ENCODE measurements at places on chromosomes 4 and X. TPM values are rescaled to one million over a fixed set of nuclear protein-coding genes. Genes with fewer than 3 reads are reported as not detected.

- no peak overlapping the region for H3K4me3 ChIP-seq
- DNase-seq: no peak
- H3K27me3 ChIP-seq: peaks cover 2% of the 10 kb centered on the region
- no peak overlapping the region for H3K27ac ChIP-seq
- no peaks in the 10 kb centered on the region for H3K36me3 ChIP-seq
Observed at GRCh38 chr4:7120341-7120740, 52.5 kb upstream of the GRPEL1 start.

DNA sequence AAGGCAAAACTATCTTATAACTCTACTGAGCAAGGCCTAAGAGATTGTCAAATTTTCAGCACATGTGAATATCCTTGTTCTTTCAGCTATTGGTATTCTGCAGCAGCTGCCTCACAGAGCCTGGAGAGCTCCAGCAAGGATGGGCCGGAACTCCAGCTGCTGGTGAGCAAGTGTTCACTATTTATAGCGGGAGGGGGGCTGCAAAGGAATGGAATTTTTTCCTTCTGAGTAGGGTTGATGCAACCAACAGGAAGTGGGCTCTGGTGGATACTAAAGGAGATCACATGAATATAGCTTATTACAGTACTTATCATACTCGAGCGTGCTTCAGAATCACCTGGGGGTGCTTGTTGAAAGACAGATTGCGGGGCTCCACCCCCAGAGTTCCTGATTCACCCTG is 20.2 kb upstream of the SETD7 start:
- peaks cover 3% of the 10 kb centered on the region for H3K27me3 ChIP-seq
- no peaks in the 10 kb centered on the region for H3K4me1 ChIP-seq
- no peak for DNase-seq
- H3K27ac ChIP-seq: no peak overlapping the region
- no peak overlapping the region for H3K4me3 ChIP-seq

PPP4R3C gene
- total RNA-seq: not detected

DNA sequence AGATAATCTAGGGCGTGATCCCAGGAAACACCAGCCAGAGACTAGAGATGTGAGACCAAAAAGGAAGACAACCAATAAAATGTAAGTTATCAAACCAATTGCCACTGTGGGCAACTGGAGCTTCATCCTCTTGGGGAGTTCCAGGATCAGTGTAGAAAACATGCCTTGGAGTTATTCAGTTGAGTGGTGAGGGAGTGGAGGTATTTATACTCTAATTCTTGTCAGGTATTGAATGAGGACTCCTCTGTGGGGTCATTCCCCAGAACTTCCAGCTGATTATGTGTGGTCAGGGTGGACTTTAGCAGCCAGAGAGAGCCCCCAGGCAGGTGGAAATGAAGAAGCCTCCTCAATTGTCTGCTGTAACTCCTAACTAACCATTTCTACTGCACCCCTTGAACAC is 144.0 kb upstream of the PRPS2 start:
- H3K36me3 ChIP-seq: no peaks in the 10 kb centered on the region
- DNase-seq: no peak
- no peak overlapping the region for H3K4me3 ChIP-seq
- H3K27me3 ChIP-seq: peaks cover 8% of the 10 kb centered on the region

GRCh38 chrX:141934059-141934641 is 30.5 kb downstream of the MAGEC1 start:
- H3K27ac ChIP-seq: no peak overlapping the region
- no peaks in the 10 kb centered on the region for H3K36me3 ChIP-seq
- DNase-seq: no peak
- no peaks in the 10 kb centered on the region for H3K4me1 ChIP-seq

DNA sequence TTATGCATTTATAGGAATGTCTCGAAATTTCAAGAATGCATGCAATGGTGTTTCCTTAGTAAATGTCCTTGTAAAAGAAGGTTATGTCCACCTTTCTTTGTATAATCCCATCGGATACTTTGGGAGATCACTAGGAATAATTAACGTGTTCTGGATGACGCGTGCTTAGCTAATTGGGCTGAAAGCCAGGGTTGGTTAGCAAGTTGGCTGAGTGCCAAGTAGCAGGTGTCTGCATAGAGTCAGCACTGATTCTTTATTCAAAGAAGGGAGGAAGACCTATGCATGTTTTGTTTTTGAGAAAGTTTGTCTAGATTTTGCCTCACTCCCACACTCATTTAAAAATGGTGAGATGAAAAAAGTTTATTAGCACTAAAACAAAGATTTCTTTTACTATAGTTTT is 144.6 kb downstream of the SOX3 start:
- no peak for DNase-seq
- no peaks in the 10 kb centered on the region for H3K27me3 ChIP-seq
- H3K4me1 ChIP-seq: no peaks in the 10 kb centered on the region
- H3K4me3 ChIP-seq: no peak overlapping the region

DNA sequence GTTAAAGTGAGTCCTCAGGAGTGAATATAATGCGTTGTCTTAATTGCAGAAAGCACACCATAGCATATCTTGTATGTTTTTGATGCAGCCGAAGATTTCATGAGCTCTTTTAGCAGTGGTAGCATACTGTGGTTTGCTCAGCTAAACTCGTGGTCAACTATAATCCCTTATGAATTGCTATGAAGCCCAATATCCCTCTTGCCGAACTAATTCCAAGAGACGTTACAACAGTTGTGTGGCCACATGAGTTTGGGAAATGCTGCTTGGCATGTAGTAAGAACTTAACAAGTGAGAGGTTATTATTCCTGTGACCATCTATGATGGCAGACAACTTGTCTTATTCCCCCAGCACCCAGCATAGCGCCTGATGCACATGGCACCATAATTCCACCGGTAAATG is 30.7 kb downstream of the SYAP1 start:
- H3K4me1 ChIP-seq: no peaks in the 10 kb centered on the region
- no peak overlapping the region for H3K27ac ChIP-seq
- DNase-seq: no peak
- peaks cover 16% of the 10 kb centered on the region for H3K36me3 ChIP-seq
- no peaks in the 10 kb centered on the region for H3K27me3 ChIP-seq
- H3K4me3 ChIP-seq: no peak overlapping the region

DNA sequence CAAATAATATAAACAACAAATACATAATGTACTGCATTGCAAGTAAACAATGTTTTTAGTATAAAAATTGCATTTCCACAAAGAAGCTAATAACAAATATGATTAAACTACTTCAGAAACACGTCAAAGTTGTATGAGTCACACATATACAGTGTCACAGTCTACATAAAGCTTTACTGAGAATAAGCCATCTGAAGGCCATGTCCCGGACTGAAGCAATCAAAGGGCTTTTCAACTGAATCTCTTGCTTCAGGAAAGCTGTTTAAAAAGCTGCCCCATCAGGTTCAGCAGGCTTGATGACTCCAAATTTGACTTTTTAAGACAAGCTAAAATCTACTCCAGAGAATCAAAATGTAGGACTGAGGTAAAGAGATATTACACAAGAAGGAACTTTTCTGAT is 1476.8 kb downstream of the ADGRL3 start:
- H3K4me1 ChIP-seq: no peaks in the 10 kb centered on the region
- no peaks in the 10 kb centered on the region for H3K36me3 ChIP-seq
- DNase-seq: no peak
- no peak overlapping the region for H3K4me3 ChIP-seq

SUV39H1 gene
- total RNA-seq: 33.4 TPM

REELD1 gene
- 0.08 TPM for total RNA-seq

DNA sequence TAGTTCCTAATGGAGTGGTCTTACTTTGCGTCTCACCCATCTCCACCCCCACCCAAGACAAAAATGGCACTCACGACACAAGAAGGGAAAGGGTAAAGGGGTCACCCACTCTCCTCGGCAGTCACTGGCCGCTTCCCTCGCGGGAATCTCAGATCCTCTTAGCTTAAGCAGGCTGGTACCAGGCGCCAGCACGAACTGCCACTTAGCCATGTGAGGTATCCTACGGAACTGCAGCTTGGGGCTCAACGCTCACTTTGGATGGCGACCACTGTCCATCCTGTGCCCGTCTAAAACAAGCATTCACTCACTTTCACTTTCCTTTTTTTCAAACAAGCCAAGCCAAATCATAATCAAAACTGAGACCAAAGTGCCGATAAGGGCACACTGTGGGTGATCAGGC is 14.6 kb upstream of the MAGIX start:
- H3K36me3 ChIP-seq: no peaks in the 10 kb centered on the region
- no peaks in the 10 kb centered on the region for H3K4me1 ChIP-seq
- no peak overlapping the region for H3K27ac ChIP-seq
- no peaks in the 10 kb centered on the region for H3K27me3 ChIP-seq
- no peak overlapping the region for H3K4me3 ChIP-seq

GRCh38 chrX:48904626-48905025 is 6.8 kb downstream of the SLC35A2 start:
- DNase-seq: no peak
- no peak overlapping the region for H3K4me3 ChIP-seq
- no peaks in the 10 kb centered on the region for H3K4me1 ChIP-seq
- no peaks in the 10 kb centered on the region for H3K27me3 ChIP-seq
- peaks cover 15% of the 10 kb centered on the region for H3K36me3 ChIP-seq

- H3K4me3 ChIP-seq: no peak overlapping the region
- peaks cover 2% of the 10 kb centered on the region for H3K36me3 ChIP-seq
- no peaks in the 10 kb centered on the region for H3K27me3 ChIP-seq
- H3K27ac ChIP-seq: no peak overlapping the region
Observed at GRCh38 chr4:2341261-2341841, 77.1 kb downstream of the ZFYVE28 start.

DNA sequence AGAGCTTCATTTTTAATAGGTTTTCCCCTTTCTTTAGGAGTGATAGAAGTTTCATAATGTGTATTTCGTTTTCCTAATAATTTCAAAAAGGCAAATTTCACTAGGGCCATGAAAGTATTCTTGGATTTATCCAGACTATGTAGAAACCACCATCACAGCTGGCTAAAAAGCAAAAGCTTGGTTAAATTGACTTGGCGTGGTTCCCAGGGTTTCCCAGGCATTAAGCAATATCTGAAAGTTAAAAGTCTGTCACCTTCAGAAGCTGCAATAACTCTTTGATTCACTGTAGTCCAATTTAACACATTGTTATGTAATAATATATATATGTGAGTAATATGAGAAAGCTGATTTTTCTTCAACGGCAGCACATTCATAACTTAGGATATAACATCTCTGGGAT is 38.3 kb downstream of the NDNF start:
- H3K4me1 ChIP-seq: no peaks in the 10 kb centered on the region
- no peak overlapping the region for H3K4me3 ChIP-seq
- peaks cover 11% of the 10 kb centered on the region for H3K27me3 ChIP-seq
- H3K36me3 ChIP-seq: no peaks in the 10 kb centered on the region

IGFBP7 gene
- 0.27 TPM for total RNA-seq

- peaks cover 1% of the 10 kb centered on the region for H3K4me1 ChIP-seq
- no peak for DNase-seq
- no peaks in the 10 kb centered on the region for H3K27me3 ChIP-seq
- no peak overlapping the region for H3K4me3 ChIP-seq
- no peaks in the 10 kb centered on the region for H3K36me3 ChIP-seq
Observed at GRCh38 chr4:8731364-8731763, 138.8 kb downstream of the CPZ start.

DNA sequence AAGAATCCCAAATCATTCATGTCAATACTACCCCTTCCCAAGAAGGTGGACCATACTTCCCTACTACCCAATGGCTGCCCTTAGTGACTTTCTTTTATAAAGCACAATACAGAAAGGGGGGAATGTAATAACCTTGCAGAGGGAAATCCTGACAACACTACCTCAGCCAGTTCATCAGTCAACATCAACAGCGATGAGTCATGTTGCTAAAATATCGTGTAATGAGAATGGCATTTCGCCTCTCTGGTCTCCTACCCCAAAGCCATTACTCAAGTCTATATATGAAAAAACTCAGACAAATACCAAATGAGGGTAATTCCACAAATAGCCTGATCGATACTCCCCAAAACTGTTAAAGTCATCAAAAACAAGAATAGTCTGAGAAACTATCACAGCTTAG is 3.3 kb upstream of the MAGEA8 start:
- H3K27me3 ChIP-seq: peaks cover 14% of the 10 kb centered on the region
- no peak overlapping the region for H3K4me3 ChIP-seq
- H3K27ac ChIP-seq: no peak overlapping the region
- peaks cover 7% of the 10 kb centered on the region for H3K4me1 ChIP-seq

DNA sequence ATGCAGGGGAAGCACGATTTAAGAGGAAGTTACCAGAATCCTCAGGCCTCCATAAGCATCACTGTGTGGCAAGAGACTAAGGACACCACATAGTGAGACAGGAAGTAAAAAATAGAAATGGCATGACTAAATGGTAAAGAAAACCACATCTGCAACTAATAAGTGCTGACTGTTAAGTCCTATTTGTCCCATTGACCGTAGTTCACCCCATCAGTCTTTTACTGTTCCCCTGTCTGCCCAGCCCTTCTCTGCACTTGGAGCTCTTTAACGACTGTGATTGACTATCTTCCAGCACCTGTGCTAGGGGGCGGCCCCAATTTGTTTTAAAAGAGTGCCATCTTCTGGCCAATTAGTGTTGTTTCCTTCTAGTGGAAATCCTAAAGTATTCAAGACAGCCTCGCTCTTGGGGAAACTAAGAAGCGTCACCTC is 94.2 kb downstream of the MAOA start:
- H3K4me3 ChIP-seq: no peak overlapping the region
- no peak overlapping the region for H3K27ac ChIP-seq
- no peaks in the 10 kb centered on the region for H3K27me3 ChIP-seq
- peaks cover 9% of the 10 kb centered on the region for H3K4me1 ChIP-seq
- DNase-seq: peak; percentile 37
- H3K36me3 ChIP-seq: no peaks in the 10 kb centered on the region

- no peaks in the 10 kb centered on the region for H3K27me3 ChIP-seq
- no peaks in the 10 kb centered on the region for H3K36me3 ChIP-seq
- peaks cover 13% of the 10 kb centered on the region for H3K4me1 ChIP-seq
- peak; percentile 37 for DNase-seq
- H3K27ac ChIP-seq: peak overlapping the region; percentile 50
Observed at GRCh38 chrX:82141942-82142341, 940.0 kb downstream of the SH3BGRL start.

DCAF12L1 gene
- total RNA-seq: not detected

- no peak overlapping the region for H3K4me3 ChIP-seq
- DNase-seq: no peak
- no peaks in the 10 kb centered on the region for H3K27me3 ChIP-seq
- H3K4me1 ChIP-seq: no peaks in the 10 kb centered on the region
- H3K27ac ChIP-seq: no peak overlapping the region
Observed at GRCh38 chrX:24982306-24982965, 33.3 kb downstream of the ARX start.

RNF150 gene
- total RNA-seq: 0.02 TPM

DNA sequence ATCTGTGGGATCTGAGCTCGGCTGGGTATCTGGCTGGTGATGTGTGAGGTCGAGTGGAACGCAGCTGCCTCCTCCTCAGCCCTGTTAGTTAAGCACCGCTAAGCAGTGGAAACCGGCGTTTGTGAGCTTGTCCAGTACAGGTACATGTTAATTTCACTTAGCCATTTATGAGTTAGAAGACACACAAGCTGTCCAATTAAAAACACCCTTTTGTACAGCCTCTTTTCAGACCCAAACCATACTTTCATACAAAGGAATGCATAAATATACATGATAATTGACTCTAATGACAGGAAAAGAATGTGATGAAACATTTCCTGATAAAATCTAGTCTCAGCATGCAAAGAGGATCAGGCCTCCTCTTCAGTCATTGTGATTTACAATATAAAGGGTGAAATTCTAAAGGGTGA is 163.6 kb upstream of the FAT1 start:
- no peaks in the 10 kb centered on the region for H3K27me3 ChIP-seq
- H3K4me3 ChIP-seq: no peak overlapping the region
- no peak for DNase-seq
- H3K4me1 ChIP-seq: no peaks in the 10 kb centered on the region
- no peak overlapping the region for H3K27ac ChIP-seq

Measured in activated CD4-positive, alpha-beta T cell treated with anti-CD3 and anti-CD28 coated beads, Interleukin-2, amount 10 ng/mL, durations not matched to agents 7 days and 5 days (primary cell).